ENCODE measurements at places on chromosomes 4 and X.

- DNase-seq = no peak
Measured at GRCh38 chrX:138986866-138987265, 275.3 kb upstream of the FGF13 start.

DNA sequence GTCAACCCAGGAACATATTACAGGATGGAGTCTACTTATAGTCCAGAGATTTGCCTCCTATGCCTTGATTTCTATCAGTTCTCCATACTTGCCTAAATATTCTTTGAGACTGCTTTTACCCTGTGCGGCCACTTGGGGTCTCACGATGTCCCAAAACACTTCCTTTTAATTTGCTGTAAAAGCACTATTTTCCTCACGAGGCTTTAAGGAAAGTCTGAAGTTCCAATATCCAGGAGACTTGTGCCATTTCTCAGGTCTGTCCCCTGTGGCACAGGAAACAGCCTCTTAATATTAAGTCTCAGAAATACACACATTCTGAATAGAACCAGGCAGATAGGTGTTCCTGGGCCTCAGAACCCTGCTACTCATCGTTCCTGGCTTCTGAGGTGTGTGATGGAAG, 142.9 kb downstream of the TMEM164 start:
- no peak for DNase-seq

DNA sequence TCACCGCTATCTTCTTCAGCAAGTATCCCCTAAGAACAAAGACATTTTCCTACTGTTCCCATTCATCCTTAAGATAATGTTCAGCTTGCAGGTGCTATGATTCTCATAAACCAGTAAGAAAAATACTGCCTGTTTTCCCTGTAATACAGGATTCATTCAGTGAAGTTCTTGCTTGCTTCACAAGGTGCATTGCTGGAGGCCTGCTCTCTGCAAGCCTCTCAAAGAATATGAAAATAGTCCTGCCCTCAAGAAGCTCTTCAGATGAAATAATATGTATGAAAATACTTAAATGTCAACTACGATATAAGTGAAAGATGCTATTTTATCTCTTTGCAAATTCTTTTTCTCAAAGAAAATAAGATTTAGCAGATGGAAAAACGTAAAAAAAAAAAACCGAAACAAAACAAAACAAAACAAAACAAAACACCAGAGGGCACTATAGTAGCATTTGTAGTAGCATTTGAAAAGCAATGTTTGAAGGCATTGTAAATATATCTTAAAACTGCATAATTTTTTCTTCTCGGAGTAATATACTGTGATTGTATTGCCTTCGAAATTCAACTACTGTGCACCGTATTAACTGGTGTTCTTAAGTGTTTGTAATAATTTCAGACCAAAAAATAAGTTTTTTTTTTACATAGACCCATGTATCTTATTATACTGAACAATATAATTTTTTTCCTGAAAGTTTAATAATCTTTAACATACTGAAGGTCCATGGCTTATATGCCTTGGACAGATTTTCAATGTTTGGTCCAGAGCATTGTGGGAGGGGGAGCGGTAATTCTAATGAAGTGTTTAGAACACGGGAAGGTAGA, 26.0 kb downstream of the ADH4 start:
- no peak for DNase-seq

DNA sequence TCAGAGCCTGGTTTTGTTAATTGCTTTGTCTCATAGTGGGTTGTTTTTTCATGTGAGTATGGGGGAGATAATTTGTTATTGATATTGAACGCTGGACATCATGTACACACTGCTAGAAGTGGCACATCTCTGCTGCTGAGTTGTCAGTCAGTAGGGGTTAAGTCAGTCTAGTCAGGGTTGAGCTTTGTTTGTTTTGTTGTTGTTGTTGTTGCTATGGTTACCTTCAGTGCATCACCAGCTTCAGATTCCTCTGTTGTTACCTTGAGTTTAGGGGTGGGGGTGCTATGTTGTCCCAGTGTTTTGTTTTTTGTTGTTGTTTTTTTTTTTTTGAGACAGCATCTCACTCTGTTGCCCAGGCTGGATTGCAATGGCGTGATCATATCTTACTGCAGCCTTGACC, 9.9 kb downstream of the YIPF6 start:
- no peak for DNase-seq

GRCh38 chr4:120842031-120842430, 80.5 kb downstream of the PRDM5 start:
- peak; percentile 50 for DNase-seq

DNA sequence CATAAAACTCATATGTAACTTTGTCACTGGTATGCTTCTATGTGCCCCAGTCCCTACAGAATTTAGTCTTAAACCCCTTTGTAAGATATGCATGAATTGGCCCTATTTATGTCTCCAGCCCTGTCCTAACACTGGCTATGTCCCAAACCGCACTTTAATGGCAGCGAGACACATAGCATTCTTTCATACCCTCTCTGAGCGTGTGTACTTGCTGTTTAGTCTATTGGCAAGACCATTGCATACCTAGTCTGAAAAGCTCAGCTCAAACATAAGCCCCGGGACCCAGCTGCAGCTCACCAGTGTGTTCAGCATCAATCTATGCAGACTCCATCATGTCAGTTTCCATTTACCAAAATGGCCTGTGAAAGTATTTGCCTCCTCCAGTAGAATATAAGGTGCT, 1018.4 kb upstream of the TENM3 start:
- DNase-seq = no peak

- DNase-seq = no peak
Measured at GRCh38 chr4:13511101-13511500, 27.0 kb upstream of the RAB28 start.

DNA sequence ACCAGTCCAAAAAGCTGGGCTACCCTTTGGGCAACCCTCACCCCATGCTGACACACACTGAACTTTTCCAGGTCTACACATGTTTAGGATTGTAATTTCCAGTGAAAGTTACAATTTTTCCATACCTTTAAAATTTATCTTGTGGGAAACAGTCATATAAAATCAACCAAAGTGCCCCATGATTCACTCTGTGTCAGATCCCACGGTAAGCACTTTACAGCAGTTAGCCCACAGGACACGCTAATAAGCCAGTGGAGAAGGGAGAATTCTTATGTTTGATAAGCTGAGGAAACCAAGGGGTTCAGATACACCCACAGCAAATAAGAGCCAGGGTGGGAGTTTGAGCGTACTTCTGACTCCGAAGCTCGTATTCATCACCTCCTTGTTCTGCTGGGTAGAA, 72.4 kb upstream of the TBL1X start:
- DNase-seq = no peak

DNA sequence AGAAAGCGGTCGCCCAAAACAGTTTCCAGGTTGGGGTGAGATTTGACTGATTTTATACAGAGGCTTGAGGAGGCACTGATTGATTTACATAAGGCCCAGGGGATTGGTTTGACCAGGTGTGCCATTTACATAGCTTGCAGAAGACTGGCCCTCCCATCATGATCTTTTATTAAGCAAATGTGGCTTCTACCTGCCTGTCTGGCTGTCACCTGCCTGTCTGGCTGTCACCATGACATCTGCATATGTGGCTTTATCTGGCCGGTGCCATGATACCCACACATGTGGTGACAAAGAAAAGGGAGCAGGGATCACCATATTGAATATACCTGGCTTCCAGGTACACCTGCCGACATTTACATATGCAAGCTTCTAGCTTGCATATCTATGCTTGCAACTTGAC, 17.0 kb upstream of the CDS1 start:
- DNase-seq = no peak

- no peak for DNase-seq
Measured at GRCh38 chr4:30866907-30867306, 146.7 kb downstream of the PCDH7 start.

GRCh38 chr4:101201421-101201820, 145.9 kb downstream of the PPP3CA start:
- DNase-seq = no peak

DNA sequence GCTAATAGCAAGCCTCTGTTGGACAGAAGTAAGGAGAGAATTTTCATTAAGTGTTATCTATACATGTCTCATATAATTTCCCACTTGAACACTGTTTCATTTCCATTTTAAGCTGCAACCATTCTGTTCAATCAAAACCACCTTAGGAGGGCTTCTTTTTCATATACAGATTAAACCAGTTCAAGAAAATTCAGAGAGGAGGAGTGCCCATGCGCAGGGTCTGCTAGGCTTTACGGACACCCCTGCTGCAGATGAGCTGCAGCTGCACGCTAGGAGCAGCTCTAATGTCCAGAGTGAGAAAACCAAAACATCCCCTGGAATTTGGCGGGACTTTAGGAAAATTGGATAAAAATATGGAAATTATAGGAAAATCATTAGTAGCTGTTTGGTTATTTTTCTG, 541.0 kb downstream of the SPRY1 start:
- no peak for DNase-seq

DNA sequence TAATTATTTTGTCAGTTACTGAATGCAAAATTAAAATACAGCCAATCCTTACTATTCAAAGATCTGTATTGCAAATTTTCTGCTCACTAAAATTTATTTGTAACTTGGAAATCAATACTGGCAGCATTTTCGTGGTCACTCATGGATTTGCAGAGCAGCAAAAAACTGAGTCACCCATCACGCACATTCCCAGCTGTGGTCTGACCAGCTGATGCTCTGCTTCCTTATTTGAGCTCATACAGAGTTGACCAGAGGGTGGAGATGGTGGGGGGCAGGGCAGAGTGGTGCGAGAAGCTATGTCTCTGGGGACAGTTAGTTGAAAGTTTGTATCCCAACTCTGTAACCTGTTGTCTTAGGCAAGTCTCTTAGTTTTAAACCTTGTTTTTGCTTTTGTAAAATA, 214.8 kb downstream of the SPCS3 start:
- peak; percentile 52 for DNase-seq

GRCh38 chrX:46865281-46865680, 28.4 kb downstream of the RP2 start:
- peak; percentile 15 for DNase-seq

- no peak for DNase-seq
Measured at GRCh38 chr4:27684610-27685011, 824.0 kb downstream of the STIM2 start.

DNA sequence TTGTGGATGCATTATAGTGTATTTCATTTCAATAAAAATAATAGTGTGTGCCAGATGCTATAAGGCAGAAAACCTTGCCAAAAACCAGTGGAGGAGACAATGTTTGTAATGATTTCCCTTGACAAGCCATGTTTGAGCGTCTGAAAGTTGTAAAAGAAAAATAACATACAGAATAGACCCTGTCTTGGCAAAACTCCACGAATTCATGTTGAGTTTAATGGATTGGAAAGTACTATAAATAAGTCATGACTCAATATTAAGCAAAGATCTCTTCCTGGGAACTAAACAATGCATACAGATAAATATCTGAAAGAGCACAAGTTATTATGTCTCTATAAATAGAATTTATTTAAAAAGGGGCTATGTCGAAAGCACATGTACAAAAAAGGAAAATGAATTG, 543.5 kb downstream of the GABRG1 start:
- no peak for DNase-seq

- peak; percentile 72 for DNase-seq
Measured at GRCh38 chr4:159283696-159284095, 180.8 kb downstream of the RAPGEF2 start.

DNA sequence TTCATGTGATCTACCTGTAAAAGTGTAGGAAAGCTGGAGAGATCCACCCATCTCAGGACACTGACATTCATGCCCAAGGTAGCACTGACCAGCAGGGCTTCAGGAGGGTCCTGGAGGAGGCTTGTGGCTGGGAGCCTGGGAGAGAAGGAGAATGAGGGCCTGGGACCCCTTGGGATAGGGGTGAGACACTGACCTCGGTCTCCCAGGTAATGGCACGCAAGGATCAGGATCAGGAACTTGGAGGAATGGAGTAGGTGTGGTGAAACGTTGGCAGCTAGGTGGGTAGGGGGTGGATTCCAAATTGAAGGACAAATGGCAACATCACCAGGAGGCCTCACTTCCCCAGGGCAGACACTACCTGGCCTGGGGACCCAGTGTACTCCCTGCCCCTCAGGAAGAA, 12.4 kb upstream of the RGS12 start:
- no peak for DNase-seq

DNA sequence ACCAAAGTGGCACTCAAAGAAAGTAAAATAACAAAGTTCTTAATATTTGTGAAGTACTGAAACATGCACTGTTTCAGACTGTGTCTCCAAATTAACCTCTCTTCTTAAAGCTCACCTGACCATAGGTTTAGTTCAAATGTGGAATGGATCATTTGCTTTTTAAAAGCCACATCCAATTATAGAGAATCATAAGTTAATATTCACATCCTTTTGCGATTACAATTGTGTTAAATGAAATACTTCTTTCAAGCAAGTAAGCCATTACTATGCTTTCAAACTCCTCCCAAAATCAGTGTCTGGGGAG, 95.3 kb upstream of the PTPN13 start:
- DNase-seq = no peak

DNA sequence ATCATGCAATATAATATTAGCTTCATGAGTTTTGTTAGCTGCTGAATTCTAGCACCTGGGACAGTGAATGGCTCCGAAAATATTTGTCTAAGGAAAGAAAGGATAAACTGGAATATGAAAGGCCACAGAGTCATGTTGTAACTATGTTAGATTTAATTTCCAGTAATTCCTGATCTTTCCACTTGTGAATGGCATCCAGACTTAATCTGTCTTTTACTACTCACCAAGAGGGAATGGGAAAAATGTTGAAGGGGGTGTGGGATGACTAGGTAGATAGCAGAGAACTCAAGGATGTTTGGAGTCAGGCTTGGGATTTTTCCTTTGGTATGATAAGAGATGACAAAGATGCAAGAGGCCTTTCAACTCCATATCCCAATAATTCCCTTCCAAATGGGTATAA, 9.4 kb downstream of the ADH6 start:
- peak; percentile 37 for DNase-seq

DNA sequence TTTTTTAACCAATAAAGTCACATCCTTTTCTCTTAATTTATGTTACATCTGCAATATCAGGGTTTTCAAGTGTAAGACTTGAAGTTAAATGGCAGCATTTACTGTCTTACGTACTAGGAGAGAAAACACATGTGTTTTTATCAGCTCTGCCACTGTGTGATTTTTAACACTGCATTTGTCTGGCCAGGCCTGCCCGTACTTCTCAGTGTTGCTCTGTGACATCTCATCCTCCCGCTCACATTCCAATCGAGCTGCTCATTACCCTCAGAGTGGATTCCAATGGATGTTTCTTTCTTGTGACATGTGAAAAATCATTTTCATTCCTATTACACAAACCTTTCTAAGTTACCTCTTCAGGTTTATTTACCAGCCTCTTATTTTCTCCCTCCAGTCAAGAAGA, 420.3 kb downstream of the FAT4 start:
- peak; percentile 56 for DNase-seq

- no peak for DNase-seq
Measured at GRCh38 chrX:102712216-102712966, at the start of gene GPRASP2. Gene GPRASP2, plus strand, starts transcription at chrX:102712448. Its CDS starts 2,422 bp downstream, at chrX:102714870.

- no peak for DNase-seq
Measured at GRCh38 chrX:10507876-10508275, 112.5 kb downstream of the MID1 start.

All from BJ (cell line).